Occipital lobe (tissue), 3 donors: ENCODE measurements at places on chromosomes 12 and 14. TPM values are rescaled to one million over a fixed set of nuclear protein-coding genes. Genes with fewer than 3 reads are reported as not detected.
A peak's percentile ranks its signal among the peaks of the same experiment; 100 is the strongest.

- DNase-seq, result no peak
Measured at GRCh38 chr12:76674669-76675315, 89.1 kb upstream of the ZDHHC17 start.

DNA sequence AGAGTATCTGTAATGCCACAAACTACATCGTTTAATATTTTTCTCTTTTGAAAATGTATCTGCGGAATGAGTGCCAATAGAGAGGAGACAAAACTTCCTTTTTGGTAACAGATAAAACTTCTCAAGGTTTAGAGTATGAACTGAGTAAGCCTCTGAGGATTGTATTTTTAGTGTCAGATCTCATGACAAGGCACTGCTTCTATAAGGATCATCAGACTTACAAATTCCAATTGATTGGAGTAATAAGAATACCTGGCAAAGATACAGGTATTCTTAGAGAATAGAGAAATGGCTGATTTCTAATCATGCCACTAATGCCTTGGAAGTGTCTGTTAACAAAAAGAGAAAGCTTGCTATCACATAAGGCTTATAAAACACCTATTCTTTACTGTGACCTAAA is 45.3 kb downstream of the SLC35F4 start:
- no peak for DNase-seq

DNA sequence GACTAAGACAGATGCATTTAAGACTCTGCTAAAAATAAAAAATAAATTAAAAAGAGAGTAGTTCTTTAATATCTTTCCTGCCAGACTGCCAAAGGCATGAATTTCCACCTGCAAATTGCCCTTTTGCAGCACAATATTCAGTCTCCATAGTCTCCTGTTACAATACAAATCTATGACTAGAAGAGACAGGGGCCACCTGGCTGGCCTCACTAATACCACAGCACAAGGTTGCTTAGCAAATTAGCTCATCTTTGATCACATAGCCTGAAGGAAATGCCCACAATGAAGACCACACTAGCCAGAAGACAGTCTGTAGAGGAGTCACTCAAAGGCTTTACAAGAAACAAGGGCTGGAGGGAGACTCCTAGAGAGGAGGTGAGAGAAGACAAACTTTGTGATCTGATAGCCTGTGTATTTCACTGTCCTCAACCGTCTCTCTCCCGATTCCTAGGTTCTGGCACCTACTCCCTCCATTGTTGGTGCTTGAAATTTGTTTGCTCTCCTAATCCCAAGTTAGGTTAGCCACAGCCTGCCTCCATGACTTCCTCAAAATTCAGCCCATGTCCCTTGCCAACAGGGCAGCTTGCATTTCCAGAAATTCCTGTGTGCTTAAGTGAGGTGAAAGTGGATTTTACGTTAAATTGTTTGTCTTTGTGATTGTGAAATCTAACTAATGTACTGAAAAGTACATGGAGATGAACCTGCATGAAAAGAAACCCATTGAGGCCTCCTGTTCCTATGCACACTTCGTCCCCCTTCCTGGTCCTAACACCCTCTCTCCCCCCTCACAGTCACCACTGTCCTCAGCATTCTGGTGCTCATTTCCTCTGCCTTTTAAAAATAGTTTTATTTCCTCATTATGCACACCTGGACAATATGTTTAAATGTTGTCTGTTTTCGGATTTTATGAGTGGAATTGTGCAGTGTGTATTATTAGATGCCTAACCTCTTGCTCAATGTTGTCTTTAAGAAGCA is 88.7 kb upstream of the PLXNC1 start:
- no peak for DNase-seq

DNA sequence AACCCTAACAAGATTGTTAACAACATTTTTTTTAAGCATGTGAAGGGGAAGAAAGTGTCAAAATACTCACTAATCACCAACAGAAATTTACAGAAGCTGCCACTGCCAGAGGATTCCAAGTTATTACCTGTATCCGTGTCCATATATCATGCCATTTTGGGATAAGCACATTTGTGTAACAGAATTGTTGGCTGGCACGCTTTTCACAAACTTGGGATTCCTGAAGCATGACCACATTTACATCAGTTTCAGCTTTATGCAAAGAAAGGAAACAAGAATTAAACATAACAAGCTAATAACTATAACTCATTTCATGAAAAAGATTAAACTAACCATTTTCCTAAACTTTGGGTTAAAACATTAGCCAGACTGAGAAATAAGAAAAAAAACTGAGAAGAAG is 5.9 kb downstream of the NEMP1 start:
- DNase-seq, result no peak

DNA sequence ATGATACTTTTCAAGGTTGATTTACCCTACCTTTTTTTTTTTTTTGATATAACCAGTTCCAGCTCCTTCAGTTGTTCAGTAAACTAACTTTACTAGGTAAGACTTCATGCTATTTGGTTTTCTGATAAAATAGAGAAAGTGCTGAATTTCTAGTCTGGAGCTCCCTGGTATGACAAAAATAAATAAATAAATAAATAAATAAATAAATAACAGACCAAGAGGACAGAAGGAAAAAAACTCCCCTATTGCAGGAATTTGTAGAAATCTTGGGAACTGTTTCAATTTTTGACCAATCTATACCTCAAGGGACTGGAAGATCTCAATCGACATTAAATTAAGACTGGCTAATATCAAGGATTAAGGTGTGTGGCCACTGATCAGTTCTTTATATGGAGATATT is 230.7 kb upstream of the PDZRN4 start:
- DNase-seq, result no peak

DNA sequence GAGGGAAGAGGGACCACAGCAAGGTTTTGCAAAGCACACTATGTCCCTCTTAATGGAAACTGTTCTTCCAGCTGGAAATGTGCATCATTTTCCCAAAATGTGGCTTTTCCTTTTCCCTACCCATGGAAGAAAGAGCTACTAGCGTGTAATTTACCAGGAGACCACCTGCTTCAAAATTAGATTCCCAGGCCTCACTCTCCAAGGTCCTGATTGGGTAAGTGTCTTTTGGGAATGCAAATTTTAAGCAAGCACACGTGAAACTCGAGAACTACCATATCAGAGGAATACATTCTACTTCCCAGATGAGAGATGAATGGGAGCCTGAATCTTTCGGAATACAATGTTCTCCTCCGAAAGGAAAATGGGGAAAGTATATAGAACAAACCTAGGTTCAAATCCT is 201.6 kb upstream of the NOS1 start:
- no peak for DNase-seq

The SDS gene
- 0.62 TPM for total RNA-seq

GRCh38 chr12:26122681-26123481 is 2.0 kb downstream of the BHLHE41 start:
- DNase-seq, result peak; percentile 67

- DNase-seq, result no peak
Measured at GRCh38 chr12:46998811-46999368, 80.5 kb upstream of the PCED1B start.

GRCh38 chr12:1102791-1103450 is 111.9 kb downstream of the ERC1 start:
- no peak for DNase-seq

- no peak for DNase-seq
Measured at GRCh38 chr14:38108681-38109080, 99.0 kb upstream of the SSTR1 start.

The WDR89 gene
- total RNA-seq, result 45.7 TPM

DNA sequence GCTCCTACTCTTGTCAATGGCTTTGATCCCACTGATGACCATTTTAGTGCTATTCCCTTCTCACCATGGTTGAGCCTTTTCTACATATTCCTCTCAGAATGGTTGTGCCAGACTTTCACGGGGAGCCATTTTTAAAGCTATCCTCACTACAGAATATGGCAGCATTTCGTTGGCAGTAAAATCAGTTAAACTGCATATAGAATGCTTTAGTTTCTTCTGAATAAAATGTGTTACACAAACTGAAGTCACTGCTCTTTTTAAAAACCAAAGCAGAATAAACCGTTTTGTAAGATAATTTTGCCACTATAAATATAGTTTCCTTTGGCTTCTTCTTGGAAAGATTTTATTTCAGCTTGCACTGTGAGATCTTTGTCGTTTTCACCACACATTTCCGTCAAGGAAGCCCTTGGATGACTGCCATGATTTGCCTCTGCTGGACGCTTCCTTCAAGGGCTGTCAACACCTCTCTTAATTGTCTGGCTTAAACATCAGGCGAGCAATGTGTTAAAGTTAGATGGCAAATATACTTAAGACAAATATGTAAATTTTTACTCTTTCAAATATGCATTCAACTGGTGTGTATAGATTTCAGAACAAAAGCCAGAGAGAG is 624.2 kb downstream of the DIO2 start:
- peak; percentile 9 for DNase-seq

DNA sequence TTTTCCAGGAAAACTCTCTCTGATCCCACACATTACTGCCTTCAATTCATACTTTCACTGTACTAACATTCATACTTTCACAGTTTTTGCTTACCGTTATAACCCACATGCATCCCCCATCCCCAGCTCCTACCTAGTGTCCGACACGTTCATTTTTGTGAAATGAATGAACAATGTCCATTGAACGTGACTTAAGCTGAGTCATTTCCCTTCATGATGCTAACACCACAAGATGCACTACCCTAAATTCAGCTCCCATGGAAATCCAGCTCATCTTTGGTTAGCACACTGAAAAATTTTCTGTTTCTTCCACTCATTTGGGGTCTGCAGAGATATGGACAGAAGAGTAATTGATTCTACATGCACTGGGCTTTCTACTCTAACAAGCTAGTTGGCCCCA is 84.7 kb downstream of the GALNT4 start:
- DNase-seq, result no peak

GRCh38 chr12:25546318-25546717 is 6.8 kb downstream of the LMNTD1 start:
- no peak for DNase-seq

- no peak for DNase-seq
Measured at GRCh38 chr12:65282840-65283239, 4.4 kb downstream of the MSRB3 start.

The PHETA1 gene
- 5.8 TPM for total RNA-seq

DNA sequence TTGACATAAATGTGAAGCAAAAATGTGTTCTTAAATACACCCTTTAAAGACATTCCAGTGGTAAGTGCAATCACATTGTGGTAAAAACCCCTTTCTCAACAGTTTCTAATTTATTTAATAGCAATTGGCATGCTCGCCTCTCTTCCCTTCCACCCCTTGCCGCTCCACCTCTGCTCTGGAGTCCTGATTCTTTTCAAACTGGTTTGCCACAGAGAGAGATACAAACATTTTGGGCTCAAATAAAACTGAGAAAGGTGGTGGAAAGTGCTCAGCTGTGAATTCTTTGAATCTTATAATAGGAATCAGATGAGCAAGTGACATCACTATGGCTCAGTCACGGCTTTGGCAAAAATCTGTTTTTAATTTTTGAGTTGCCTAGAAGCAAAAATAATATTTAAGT is 993.9 kb downstream of the GALC start:
- DNase-seq, result no peak

DNA sequence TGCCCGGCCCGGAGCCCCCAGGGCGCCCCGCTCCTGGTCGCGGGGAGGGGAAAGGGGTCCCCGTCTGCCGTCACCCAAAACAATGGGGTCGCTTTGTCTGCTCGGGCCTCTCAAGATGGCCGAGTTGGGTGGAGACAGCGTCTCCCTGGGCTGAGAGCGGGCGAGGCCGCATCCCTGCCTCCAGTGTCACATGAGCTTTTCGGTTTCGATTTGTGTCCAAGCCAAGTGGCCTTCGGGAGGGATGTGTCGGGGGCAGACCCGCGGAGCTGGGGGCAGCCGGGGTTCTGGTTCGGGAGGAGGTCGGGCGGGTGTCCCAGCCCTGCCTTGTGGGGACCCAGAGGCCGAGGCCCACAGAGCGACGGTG is 790 bp downstream of the DYNC1H1 start:
- DNase-seq, result peak; percentile 57

DNA sequence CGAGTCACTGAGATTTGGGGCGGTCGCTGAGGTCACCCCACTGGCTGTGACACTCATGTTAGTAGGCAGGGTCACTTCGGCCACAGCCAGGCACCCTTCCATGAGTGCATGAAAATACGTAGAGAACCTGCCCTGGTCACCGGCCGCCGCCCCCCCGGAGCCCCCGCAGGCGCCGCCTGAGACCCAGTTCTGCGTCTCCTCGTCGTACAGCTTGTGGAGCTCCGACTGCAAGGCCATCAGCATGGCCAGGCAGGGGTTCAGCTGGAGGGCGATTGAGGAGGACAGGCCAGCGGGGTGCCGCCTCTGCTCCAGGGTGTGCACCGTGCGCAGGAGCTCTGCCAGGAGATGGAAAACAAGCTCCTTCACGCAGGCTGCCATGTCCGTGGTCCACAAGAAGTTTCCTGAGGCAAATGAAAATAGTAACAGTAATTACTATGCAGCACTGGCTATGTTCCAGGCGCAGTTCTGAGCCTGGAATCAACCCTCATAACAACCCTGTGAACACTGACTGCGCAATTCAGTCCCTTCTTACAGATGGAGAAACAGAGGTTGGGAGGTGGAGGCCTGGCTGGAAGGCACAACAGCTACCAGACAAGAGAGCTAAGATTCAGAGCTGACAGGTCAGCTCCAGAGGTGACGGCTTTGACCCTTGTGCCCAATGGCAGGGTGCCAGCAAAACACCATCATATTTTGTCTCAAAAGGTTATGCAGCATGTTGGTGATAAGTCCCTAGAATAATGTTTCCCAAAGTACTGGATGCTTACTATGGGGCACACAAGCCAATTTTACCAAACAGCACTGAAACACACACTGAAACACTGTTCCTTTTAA is 59.9 kb downstream of the TRAFD1 start:
- DNase-seq, result peak; percentile 23

DNA sequence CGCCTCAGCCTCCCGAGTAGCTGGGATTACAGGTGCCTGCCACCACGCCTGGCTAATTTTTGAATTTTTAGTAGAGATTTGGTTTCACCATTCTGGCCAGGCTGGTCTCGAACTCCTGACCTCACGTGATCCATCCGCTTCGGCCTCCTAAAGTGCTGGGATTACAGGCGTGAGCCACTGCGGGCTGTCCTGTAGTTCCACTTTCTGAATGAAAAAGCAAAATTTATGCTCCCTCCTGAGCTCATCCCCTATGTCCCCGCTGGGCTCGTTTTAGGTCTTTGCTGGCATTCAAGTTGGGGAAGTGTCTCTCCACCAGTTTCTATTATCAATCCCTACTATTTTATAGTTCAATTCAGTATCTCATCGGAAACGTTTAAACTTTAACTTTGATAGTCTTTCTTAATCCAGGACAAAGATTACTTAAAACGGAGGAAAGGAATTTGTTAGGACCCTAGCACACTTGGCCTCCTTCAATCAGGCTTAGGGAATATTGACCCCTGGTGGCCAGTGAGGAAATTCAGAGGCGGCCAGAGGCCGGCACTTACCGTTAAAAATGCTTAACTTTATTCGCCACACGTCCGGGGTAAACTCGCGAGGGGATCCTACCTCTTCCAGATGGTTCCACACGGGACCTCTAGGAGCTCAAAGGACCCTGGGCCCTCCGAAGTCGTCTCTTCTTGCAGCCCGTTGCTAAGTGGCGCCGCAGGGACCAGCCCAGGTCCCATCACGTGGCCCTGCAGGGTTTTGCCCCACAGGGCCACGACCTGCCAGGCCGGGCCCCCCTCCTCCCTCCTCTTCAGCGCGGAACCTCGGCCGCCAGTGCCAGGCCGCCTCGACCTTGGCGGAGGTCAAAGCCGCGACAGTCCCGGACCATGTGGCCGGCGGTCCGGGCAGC is 11.4 kb upstream of the DNAL1 start:
- peak; percentile 33 for DNase-seq

GRCh38 chr12:96195845-96196451 is 1.8 kb downstream of the ELK3 start:
- DNase-seq, result no peak
